ENCODE measurements at places on chromosomes 1 and 21. TPM values are rescaled to one million over a fixed set of nuclear protein-coding genes. Genes with fewer than 3 reads are reported as not detected.
A peak's percentile ranks its signal among the peaks of the same experiment; 100 is the strongest.

FUCA1 gene
- total RNA-seq, result 8.6 TPM

MR1 gene
- 33.4 TPM for total RNA-seq

- H3K4me1 ChIP-seq, result no peaks in the 10 kb centered on the region
- H3K27ac ChIP-seq, result no peak overlapping the region
- no peaks in the 10 kb centered on the region for H3K36me3 ChIP-seq
- no peak for DNase-seq
- H3K27me3 ChIP-seq, result no peaks in the 10 kb centered on the region
- H3K4me3 ChIP-seq, result no peak overlapping the region
Observed at GRCh38 chr1:10854856-10855459, 58.5 kb upstream of the CASZ1 start.

GRCh38 chr1:153991151-153991630 lies 629 bp downstream of the RPS27 start:
- peak overlapping the region; percentile 90 for H3K4me3 ChIP-seq
- no peak for DNase-seq
- H3K27ac ChIP-seq, result peak overlapping the region; percentile 98

- peaks cover 52% of the 10 kb centered on the region for H3K4me1 ChIP-seq
- peak; percentile 65 for DNase-seq
- peak overlapping the region; percentile 91 for H3K4me3 ChIP-seq
- peaks cover 8% of the 10 kb centered on the region for H3K36me3 ChIP-seq
- no peaks in the 10 kb centered on the region for H3K27me3 ChIP-seq
Observed at GRCh38 chr1:225881081-225881958, 860 bp downstream of the TMEM63A start.

Data from MCF 10A (cell line).